ENCODE measurements at places on chromosomes 6 and 20.

- no peak for DNase-seq
Measured at GRCh38 chr20:35240811-35241293, 14.4 kb downstream of the MMP24 start.

DNA sequence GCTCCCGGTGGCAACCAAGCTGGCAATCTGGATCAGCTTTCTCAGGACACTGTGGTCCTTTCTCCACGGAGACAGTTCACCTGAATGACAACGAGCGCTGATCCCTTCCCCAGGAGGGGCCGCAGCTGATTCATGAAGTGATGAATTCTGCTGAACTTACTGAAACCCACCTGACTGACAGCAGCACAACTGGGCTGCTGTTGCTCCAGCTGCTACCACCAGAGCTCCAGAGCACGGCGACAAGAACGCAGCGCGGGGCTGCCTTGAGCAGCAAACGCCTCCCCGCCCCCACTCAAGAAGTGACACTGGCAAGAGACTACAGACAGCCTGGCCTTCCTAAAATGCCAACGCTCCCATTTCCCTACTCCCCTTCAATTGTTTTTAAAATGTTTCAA lies 10.0 kb downstream of the PXDC1 start:
- DNase-seq, result no peak

- DNase-seq, result no peak
Measured at GRCh38 chr6:116389357-116389756, 18.6 kb downstream of the DSE start.

DNA sequence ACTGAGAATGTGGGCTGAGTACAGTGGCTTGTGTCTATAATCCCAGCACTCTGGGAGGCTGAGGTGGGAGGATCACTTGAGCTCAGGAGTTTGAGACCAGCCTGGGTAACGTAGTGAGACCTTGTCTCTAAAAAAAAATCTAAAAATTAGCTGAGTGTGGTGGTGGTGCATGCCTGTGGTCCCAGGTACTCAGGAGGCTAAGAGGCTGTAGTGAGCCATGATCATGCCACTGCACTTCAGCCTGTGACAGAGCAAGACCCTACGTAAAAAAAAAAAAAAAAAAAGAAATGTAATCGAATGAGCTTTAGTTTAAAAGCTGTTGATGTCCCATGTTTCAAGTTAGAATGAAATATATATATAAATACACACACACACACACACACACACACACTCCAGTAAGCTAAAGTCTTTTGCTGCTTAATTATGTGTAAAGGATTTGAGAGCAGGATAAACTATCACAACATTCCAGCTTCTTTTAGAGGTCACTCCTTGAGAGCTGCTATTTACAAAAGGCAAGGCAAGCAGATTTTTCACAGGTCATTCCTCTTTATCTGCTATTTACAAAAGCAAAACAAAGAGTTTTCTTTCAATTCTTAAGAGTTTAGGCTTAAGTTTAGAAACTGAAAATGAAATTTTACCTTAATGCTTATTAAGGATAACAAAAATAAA lies 4.7 kb upstream of the MICAL1 start:
- no peak for DNase-seq

GRCh38 chr6:43966853-43967718 lies 160.2 kb downstream of the MRPL14 start:
- DNase-seq, result no peak

GRCh38 chr6:131602781-131603312 lies 25.2 kb downstream of the MED23 start:
- no peak for DNase-seq

GRCh38 chr6:138417493-138418117 lies 13.6 kb downstream of the HEBP2 start:
- DNase-seq, result no peak

DNA sequence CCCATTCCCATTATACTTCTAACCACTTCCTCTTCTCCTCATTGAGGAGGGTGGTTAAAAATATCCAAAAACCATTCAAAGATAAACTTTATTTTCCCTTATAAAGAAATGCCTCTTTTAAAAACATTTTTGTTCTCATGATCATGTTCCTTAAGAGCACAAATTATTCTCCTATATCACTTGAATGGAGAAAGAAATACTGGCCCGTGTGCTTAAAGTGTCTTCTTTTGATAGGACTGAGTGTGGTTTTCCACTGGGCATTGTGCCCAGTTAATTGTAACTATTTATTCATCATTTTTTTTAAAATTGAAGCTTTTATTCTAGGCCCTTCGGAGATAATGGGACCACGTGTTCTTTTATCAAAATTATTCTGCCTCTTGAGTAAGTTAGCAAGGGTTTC lies 871.5 kb downstream of the QKI start:
- DNase-seq, result no peak

GRCh38 chr6:78836598-78836997 lies 30.8 kb upstream of the IRAK1BP1 start:
- no peak for DNase-seq

GRCh38 chr20:34172926-34173325 lies 60.9 kb upstream of the EIF2S2 start:
- no peak for DNase-seq

- no peak for DNase-seq
Measured at GRCh38 chr6:93036835-93037234, 382.5 kb downstream of the EPHA7 start.

DNA sequence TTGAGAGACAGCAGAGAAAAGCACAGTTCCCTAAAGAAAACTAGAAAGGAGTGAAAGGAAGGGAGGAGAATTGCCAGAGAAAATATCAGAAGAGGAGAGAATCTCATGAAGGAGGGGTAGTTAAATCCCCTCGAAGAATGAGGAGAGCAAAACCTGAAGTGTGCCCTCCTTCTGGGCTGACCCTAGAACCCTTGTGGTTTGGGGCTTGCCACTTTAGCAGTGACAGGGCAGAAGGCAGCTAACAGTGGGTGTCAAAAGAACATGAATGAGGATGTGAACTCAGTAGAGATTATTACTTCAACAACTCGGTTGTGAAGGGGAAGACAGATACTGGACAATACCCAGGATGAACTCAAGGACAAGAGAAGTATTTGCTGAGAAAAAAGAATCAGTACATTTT lies 73.6 kb downstream of the RALGAPA2 start:
- no peak for DNase-seq

- no peak for DNase-seq
Measured at GRCh38 chr6:44054721-44055559, 72.3 kb downstream of the MRPL14 start.

DNA sequence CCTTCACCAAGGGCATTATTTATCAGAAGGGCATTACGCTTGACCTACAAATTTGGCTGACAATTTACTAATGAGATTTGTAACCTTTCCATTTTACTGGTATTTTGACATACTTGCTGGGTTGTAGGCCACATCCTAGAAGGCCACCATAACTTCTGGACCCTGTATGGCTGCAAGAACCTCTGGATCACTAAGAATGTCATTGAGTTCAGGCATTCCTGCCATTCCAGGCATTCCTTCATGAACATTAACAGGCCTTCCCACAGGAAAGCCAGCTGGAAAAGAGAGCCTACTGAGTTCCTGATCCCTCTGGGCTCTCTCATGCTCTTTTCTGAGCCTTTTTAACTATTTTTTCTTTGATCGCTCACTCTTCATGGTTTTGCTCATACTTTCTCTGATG lies 28.4 kb upstream of the SLC35A1 start:
- no peak for DNase-seq

DNA sequence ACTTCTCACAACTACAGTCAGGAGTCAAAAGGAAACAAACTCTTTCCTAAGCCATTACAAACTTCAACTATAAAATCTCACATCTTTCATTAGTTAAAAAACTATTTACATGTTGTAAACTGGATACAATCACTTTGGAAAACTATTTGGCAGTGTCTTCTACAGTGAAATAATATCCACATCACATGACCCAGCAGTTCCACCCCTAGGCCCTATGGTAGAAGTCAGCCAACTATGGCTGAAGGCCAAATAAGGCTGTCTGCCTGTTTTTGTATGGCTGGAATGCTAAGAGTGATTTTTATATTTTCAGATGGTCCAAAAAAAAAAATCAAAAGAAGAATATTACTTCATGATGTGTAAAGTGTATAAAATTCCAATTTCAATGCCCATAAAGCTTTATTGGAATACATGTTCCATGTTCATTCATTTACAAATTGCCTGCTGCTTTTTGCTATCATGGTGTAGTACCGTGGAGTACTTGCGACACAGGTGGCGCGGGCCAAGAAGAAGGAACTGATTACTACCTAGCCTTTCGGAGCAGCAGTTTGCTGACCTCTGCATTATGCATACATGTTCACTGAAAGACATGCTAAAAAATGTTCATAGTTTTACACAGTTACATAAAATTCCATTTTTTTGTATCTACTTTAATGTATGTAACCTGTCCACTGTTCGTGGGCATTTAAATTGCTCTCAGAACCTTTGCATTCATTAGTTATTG lies 129.0 kb downstream of the KIF16B start:
- DNase-seq, result no peak

- DNase-seq, result no peak
Measured at GRCh38 chr20:54282625-54283024, 74.7 kb downstream of the PFDN4 start.

Data from activated CD4-positive, alpha-beta T cell treated with anti-CD3 and anti-CD28 coated beads, Interleukin-2, amount 50 U/mL, for 4 hours (primary cell).